ENCODE measurements at places on chromosomes 6 and 20.

DNA sequence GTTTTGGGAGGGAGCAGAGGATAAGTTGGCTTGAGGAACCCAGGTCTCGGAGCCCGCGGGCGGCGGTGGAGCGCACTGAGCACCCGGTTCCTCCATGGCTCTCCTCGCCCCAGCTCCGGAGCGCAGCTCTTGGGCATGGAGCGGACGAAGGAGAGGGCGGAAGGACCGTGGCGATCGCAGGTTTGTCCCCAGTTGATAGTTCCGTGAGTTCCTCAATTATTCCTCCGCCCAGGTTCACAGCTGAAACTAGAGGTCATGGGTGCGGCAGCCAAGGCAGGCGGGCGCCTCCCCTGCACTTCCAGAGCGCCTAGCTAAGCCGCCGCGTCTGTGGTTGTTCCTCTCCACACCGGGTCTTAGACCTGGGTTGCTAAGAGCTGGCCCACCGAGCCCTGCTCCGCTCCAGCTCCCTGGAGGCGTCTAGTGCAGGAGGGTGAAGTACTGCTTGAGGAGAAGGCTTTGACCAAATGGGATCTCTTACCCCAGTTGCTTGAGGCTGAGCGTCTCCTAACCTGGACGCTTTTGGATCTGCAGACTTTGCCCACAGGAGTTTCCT is at the start of gene HTR1B:
TSS of gene HTR1B (minus strand) at position 184 of the 553 bp plus-strand sequence. CDS start at position 96, 88 bp downstream.
- peak; percentile 34 for DNase-seq

DNA sequence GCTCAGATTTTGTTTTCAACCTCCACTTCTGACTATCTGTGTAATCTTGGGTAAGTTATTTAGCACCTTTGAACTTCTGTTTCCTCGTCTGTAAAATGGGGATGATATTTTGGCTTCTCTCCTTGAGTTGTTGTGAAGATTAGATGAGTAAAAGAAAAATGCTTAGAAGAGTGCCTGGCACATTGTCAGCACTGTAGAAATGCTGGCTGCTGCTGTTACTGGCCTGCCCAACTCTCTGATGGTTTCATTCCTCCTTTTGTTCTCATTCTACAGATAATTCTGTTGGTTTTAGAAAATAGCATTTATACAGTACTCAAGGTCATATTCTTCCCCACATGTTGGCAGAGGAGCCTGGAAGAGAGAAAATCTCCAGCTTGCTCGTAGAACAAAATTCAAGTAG is 547.2 kb upstream of the JAG1 start:
- DNase-seq: no peak

DNA sequence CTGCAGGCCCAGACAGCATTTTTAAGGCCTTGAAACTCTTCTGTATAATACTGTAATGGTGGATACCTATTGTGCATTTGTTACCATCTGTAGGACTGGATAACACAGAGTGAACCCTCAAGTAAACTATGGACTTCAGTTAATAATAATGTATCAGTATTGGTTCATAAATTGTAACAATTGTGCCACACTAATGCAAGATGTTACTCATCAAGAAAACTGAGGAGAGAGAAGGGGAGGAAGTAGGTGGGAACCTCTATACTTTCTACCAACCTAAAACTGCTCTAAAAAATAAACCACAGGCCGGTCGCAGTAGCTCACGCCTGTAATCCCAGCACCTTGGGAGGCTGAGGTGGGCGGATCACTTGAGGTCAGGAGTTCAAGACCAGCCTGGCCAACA is 10.8 kb downstream of the MAPK13 start:
- no peak for DNase-seq

DNA sequence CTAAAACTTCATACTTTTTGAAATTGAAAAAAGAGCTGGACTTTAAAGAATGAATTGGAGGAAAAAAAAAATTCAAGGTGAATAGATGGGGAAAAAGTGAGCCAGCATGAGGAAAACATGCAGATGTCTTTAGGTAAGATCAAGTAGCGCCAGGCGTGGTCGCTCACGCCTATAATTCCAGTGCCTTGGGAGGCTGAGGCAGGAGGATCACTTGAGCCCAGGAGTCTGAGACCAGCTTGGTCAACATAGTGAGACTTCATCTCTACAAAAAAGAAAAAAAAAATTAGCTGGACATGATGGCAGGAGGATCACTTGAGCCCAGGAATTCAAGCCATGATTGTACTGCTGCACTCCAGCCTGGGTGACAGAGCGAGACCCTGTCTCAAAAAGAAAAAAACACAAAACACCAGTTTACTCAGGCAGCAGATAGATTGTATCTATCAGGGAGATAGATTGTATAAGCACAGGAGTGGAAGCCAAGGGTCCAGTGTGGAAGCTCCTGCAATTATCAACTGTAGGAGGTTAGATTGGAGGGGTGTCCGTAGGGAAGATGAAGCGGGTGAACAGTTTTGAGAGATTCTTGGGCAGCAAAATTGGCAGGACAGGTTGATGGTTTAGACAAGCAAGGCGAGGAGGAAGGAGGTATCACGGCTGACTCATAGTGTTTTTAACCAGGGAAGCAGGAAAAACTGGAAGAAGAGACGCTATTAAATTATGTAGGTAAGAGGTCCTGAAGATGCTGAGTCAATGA is 97.6 kb upstream of the ZNF217 start:
- DNase-seq: peak; percentile 83

DNA sequence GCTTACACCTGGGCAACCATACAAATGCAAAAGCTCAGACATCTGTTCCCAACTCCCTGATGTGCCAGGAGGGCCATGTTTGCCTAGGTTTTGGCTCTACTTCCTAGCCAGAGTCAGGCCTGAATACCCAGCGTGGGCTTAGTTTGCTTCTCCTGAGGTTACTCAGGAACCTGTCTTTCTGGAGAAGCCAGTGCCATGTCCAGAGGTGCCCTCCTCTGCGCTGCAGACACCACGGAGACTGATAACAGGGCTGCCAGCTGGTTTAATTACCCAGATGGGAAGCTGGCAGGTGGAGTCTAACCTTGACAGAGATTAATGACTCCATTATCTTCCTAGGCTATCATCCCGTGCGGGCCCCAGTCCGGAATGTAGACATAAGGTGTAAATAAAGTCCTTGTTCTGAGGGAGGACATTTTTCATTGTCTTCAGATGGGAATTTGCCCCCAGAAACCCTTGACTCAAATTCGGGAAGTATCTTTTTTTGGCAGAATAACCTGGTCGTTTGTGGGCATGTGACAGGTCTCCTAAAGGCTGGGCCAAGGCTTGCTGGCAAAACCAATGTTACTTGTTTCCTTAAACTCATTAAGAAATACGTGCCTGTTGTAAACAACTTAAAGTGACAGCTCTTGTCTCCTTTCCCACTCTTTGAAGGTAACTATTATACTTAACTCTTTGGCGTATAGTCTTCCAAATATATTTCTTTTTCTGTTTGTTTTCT is 29.2 kb upstream of the ZNFX1 start:
- DNase-seq: no peak

DNA sequence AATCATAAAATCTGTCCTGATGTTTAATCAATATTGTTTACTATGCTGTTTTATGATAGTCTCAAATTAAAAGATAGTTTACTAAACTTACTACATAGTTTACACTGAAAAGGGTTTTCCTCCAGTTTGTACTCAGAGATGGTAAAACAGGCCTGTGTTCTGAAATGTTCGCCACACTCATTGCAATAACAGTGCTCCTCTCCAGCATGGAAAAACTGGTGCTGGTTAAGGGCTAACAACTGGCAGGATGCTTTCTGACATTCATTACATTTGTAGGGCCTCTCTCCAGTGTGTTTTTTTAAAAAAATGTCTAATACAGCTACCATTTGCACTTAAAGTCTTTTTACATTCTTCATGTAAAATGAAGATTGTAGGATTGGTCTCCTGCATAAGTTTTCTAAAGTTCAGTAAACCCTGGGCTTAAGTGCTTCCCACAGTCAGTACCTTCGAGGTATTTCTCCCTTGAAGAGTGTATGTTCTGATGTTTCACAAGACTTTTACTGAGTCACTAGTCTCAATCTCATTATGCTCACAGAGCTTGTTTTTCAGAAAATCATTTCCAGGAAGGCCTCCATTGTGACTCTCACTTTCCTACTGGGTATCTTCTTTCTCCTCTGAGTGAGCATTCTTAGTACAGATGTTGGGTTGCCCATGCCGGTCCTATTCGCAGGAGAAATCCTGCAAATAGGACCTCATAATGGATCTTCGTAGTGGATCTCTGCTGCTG is 8.7 kb upstream of the ZSCAN12 start:
- no peak for DNase-seq

DNA sequence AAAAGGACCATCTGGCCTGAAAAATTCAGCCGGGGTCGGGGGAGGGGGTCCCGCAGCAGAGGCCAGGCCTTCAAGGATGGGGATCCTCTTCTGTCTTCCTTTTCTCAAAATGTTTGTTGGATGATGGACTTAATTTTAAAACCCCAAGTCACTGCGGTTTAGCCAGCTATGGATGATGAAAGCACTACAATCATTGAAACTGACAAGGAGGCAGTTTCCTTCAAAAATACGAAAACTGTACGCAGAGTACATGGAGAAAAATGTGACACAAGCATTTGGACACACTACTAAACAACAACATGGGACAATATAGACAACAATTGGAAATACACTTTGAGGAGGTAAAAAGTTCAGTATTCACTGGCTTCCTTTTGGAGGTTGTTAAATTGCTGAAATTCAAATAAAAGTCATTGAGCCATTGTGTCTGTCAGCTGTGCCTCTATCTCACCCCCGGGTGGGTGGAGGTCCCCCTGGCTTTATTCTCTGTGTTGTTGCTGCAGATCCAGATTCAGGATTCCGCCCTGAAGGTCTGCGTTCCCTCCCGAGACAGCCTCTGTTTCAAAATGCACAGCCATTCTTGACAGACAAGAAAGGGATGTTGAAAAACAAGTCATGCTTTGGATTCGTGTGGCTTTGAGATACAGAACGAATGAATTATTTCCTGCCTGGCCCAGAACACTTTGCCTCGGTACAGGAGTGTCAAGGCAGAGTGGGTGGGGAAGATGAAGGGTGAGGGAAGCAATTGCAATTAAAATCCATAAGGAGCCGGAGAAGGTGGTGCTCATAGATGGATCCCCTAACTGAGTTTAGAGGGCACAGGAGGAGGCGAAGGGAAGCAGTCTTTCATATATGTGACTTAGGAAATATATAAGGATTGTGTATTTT is 118.2 kb downstream of the TTLL2 start:
- DNase-seq: no peak

GRCh38 chr20:44651684-44652423 is at the start of gene ADA:
TSS of gene ADA (minus strand) at chr20:44651699. CDS start at chr20:44651607, 92 bp downstream.
- DNase-seq: peak; percentile 77

GRCh38 chr6:96537726-96538125 is 16.1 kb downstream of the UFL1 start:
- DNase-seq: no peak

- DNase-seq: no peak
These were observed 25.5 kb upstream of the WFDC2 start for GRCh38 chr20:45444050-45444449.

DNA sequence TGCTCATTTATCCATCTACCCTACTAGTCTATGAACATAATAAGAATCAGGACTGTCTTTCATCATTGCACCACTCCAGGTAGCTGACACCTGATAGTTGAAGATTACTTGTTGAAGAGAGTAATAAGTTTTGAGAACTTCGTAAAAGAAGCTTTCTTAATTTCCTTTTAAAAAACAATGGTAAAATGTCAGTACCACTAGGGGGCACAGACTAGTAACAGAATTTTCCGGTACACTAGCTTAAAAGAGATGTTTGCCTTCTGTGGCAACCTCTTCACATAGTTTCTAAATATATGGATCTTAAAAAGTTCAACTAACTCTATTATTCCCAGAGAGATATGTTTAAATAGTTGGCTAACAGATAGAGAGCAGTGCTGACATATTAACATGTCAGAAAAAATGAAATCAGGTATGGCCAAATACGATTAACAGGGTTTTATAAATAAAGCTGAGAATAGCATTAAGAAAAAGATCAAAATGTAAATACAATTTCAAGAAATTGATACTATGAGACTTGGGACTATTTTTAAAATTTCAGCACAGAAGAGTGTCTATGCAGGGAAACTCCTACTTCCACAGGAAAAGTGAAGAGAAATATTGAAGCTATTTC is 5.4 kb upstream of the KCNQ5 start:
- no peak for DNase-seq

- DNase-seq: no peak
These were observed 10.1 kb upstream of the GMEB2 start for GRCh38 chr20:63636752-63637628.

- DNase-seq: peak; percentile 76
These were observed 309.3 kb downstream of the PRL start for GRCh38 chr6:21987501-21987957.

DNA sequence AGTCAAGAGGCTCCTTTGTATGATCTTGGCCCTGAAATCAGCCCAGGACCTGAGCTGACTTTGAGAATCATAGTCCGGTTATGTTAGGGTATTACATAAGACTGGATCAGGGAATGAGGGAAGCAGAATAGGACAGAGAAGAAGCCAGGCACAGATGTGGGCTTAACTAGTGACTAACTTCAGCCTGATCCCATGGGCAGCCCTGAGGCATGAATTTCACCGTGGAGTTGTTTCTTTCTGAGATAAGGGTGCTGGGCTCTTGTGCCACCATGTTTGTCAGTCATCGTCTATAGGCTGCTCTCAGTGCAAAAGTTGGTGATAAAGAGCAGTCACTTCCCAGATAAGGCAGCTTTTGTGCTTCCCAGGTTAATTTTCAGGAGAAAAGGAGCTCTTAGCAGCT is 544.7 kb upstream of the SPTLC3 start:
- DNase-seq: no peak

- no peak for DNase-seq
These were observed 128.3 kb upstream of the THBS2 start for GRCh38 chr6:169381988-169382387.

- no peak for DNase-seq
These were observed 6.7 kb downstream of the OPN5 start for GRCh38 chr6:47788498-47788884.

Data from RWPE1 (cell line).